Esophagus muscularis mucosa (tissue), 4 donors: ENCODE measurements at places on chromosomes 1 and 21. TPM values are rescaled to one million over a fixed set of nuclear protein-coding genes. Genes with fewer than 3 reads are reported as not detected.
A peak's percentile ranks its signal among the peaks of the same experiment; 100 is the strongest.

DNA sequence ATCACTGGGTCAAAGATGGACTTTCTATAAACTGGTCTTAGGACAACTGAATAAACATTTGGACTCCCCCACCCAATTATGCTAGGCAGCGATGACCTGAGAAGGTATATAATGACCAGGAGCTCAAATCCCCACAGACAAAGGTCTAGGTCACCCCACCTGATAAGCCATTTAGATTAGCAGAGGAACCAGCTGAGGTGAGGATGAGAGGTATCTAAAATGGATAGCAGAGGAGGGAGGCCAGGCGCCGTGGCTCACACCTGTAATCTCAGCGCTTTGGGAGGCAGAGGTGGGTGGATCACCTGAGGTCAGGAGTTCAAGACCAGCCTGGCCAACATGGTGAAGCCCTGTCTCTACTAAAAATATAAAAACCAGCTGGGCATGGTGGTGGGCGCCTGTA lies 33.7 kb downstream of the PABPC4 start:
- DNase-seq, result no peak

GRCh38 chr1:13899856-13900255 lies 199.9 kb downstream of the PRDM2 start:
- DNase-seq, result no peak

GRCh38 chr1:161069731-161070270 lies at the start of gene ARHGAP30:
ARHGAP30 (minus strand) TSS chr1:161069891; CDS start chr1:161069624, 267 bp downstream.
- DNase-seq, result no peak

DNA sequence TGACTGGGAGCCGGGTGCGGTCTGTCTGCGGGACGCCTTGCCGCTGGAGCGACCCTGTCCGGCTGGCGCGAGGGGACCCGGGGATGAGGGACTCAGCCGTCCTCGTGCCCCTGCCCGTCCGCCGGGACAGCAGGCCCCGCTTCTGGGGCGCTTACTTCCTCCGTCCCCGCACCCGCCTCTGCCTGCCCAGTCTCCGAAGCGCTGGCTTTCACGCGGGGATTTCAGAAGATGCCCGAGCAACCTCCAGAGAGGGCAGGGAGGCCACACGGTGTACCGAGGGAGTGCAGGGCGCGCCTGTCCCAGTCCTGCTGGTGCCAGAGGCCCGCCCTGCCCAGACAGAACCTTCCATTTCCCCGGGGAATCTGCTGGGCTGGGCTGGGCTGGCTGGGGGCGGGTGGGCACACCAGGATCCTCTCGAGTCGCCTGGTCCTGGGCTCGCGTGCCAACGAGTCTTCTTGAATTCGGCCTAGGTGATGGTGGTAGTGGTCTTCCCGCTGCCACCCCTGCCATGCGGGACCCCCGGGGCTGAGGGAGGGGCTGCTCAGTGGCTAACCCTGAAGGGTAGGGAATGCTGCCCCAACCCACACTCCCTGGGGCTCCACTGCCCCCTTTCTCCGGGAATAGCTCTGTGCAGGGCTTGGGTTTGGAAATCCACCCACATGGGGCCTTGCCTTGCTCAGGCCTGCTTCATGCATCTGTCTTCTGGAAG lies 2.5 kb upstream of the TRPM2 start:
- DNase-seq, result no peak

GRCh38 chr21:43880111-43880985 lies 15.3 kb downstream of the AGPAT3 start:
- DNase-seq, result no peak

GRCh38 chr1:100456880-100457279 lies 81.1 kb upstream of the GPR88 start:
- DNase-seq, result no peak

- no peak for DNase-seq
These were observed 1.2 kb upstream of the ARPC5 start for GRCh38 chr1:183636783-183637182.

DNA sequence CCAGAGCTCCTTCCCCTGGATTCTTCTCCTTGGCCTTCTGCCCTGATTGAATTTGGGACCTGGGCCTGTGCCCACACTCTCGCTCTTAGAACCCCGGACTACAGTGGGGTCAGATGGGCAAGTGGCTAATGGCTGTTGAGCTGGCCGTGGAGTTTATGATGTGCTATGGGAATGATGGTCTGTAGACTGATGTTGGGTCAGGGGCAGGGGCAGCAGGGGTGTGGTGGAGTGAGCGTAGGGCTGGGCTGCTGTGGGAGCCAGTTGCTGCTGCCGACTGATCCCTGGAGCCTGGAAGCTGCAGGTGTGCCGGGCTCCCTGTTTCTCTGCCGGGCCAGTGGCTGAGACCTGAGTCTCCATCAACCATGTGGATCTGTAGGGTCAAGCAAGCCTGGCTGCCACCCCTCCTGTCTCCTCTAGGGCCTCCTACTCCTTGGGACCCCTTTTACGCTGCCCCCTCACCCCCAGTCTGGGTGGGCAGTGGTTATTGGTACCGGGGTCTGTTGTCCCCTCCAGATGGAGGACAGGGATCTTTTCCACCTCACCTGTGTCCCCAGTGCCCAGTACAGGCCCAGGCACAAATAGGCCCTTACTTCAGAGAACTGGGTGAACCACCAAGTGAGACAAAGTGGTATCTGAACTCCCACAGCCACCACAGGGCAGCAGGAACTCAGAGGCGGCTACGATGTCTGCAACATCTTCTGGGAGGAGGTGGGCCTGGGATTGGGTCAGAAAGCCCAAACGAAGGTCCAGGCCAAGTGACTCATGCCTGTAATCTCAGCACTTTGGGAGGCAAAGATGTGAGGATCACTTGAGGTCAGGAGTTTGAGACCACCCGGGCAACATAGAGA lies 5.1 kb downstream of the PODN start:
- DNase-seq, result no peak

DNA sequence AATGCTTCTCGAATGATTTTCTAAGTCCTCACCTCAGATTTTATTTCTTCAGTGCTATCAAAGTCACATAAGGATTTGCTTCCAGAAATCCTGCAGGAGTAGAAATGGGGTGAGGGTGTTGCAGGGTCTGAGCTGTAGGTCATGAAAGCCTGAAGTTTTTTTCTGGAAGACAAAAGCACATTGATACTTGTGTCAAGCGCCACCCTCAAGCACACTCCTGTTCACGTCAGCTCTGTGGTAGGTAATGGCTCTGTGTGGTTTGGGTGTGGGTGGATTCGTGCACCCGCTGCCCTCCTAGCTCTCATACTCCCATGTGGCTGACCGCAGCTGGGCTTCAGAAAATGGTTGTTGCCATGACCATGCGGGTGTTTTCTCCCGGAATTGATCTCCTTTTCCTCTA lies 39.9 kb downstream of the AKNAD1 start:
- no peak for DNase-seq

GRCh38 chr1:7334475-7335035 lies 436.5 kb upstream of the VAMP3 start:
- no peak for DNase-seq

GRCh38 chr1:12409681-12410080 lies 179.9 kb downstream of the VPS13D start:
- DNase-seq, result no peak

GRCh38 chr1:221793439-221794078 lies 51.7 kb upstream of the DUSP10 start:
- no peak for DNase-seq

DNA sequence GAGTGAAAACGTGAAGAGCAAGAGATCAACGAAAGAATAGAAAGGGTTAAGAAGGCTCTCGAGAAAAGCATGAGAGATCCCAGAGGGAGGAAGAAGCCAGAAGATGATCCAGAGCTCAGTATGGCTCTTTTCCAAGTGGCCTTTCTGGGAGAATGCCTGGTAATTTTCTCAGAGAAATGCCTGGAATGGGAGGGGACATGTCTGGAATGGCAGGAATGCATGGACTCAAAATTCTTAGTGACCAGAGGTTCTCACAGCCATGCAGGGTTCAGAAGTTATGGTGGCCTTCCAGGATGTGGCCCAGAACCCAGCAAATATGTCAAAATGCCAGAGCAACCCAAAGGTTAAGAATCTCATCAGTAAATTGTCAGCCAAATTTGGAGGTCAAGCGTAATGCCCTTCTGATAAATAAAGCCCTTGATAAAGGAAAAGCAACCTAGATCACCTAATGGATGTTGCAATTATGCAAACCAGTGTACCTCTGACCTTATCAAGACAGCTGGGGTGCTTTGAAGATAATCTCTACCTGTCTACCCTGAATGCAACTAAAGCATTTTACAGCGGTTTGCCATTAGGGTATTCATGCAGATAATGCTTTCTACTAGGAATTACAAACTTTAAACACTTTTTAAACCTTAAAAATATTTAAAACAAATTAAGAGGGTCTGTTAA lies 53.1 kb downstream of the NBPF6 start:
- no peak for DNase-seq

DNA sequence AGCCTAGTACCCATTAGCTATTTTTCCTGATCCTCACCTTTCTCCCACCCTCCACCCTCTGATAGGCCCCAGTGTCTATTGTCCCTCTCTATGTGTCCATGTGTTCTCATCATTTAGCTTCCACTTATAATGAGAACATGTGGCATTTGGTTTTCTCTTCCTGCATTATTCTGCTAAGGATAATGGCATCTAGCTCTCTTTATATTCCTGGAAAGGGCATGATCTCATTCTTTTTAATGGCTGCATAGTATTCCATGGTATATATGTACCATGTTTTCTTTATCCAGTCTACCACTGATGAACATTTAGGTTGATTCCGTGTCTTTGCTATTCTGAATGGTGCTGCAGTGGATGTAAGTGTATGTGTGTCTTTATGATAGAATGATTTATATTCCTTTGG lies 178.9 kb downstream of the NEK7 start:
- no peak for DNase-seq

DNA sequence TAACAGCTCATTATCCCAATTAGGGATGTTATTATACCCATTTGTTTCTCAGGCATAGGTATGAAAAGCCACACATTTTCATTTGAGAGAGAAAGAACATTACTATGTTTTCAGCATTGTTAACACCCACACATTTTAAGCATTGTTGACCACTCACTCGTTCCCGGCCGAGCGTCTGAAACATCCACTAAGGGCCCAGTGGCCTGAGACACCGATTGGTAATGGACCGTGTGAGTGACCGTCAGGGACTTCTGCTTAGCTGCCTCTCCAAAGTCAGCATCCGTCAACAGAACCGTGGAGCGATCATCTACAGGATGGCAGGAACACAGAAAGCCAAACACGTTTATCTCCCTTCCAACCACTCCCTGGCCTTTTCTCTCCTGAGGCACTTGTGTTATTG lies 184.6 kb downstream of the PCP4 start:
- no peak for DNase-seq

GRCh38 chr1:233549404-233549803 lies 64.5 kb upstream of the KCNK1 start:
- DNase-seq, result no peak

GRCh38 chr1:227947676-227948492 lies at the start of gene WNT9A:
WNT9A (minus strand) TSS chr1:227947932; CDS start chr1:227947887, 45 bp downstream.
- no peak for DNase-seq

DNA sequence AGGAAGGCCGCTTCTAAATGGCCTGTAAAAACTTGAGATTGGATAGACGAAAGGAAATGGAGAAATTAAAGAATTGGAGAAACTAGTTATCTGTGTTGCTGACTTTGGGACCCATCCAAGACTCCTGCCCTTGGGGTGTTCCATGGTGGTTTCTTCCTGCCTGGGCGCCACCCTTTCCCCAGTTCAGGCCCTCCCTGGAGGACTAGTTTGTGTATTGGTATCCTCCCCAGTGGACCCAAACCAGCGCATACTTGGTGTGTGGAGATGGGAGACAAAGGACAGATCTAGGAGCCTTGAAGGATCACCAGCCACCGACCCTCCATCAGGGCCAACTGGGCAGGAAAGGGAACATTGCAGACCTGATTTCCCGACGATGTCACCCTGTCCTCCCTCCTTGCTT lies 7.1 kb downstream of the SPATA46 start:
- DNase-seq, result no peak

- no peak for DNase-seq
These were observed 11.7 kb downstream of the MX1 start for GRCh38 chr21:41437729-41438128.

DNA sequence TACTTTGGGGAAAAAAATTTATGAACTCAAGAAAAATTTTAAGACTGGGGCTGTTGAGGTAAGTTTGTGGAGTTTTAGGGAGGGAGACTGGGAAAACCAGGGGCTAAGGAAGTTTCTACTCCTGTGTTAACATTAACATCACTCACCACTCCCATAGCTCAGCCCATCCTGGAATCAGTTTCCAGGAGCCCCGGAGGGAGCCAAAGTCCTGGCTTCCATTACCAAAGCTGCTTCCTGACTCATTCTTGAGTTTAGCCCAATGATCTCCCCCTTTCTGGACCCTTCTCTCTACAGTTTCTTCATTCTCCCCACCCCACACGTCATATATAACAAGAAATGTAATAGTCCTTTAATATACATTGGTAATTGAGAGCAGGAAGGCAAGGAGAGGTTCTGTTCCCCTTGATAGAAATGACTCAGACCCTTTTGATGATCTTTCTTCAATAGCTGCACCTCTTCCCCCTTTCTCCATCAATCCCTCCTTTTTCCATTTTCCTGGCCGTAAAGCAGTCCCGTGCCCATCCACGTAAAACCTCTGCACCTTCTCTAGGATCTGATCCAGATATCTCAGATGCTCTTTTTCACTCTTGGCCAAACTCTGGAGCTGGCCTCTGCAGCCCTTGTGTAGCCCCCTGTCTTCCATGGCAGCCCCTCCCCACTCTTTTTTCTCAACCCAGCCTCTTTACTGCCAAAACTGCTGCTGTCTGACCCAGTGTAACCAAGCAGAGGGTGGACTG lies 4.6 kb upstream of the PIAS3 start:
- DNase-seq, result no peak

GRCh38 chr21:41235201-41235600 lies 67.2 kb downstream of the BACE2 start:
- DNase-seq, result no peak

- no peak for DNase-seq
These were observed 17.2 kb upstream of the PSMA5 start for GRCh38 chr1:109443476-109443875.

GRCh38 chr21:36507397-36508018 lies 27.6 kb upstream of the CLDN14 start:
- DNase-seq, result no peak

DNA sequence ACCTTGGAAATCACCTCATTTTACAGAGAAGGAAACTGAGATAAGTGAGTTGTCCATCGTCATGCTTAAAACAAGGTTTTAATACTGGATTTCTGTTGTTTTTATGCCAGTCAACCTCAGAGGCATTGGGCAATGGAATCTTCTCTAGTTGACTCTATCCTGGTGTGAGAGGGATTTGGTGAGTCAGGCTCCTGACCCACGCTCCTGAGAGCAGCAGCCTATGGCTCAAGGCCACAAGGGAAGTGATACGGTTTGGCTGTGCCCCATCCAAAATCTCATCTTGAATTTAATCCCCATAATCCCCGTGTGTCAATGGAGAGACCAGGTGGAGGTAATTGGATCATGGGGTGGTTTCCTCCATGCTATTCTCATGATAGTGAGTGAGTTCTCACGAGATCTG lies 90.1 kb downstream of the TLR5 start:
- DNase-seq, result no peak

- peak; percentile 89 for DNase-seq
These were observed 81.5 kb upstream of the NGF start for GRCh38 chr1:115419571-115419970.

GRCh38 chr21:35284199-35284598 lies 235.1 kb upstream of the RUNX1 start:
- no peak for DNase-seq

The TTC3 gene
- 117 TPM for total RNA-seq

The PPFIA4 gene
- 1.3 TPM for total RNA-seq

The CCDC27 gene
- not detected for total RNA-seq

The PLA2G2D gene
- not detected for total RNA-seq

The MATN1 gene
- not detected for total RNA-seq

The MTFR1L gene
- total RNA-seq, result 91.1 TPM

The GCSAML gene
- total RNA-seq, result 0.13 TPM

The WLS gene
- 228 TPM for total RNA-seq

The KCNJ9 gene
- not detected for total RNA-seq

The CFHR5 gene
- not detected for total RNA-seq

The KCNN3 gene
- total RNA-seq, result 17.0 TPM

The CHI3L1 gene
- 1.7 TPM for total RNA-seq
